ENCODE measurements at places on chromosomes 11 and 22.

GRCh38 chr11:57237204-57237681 is at the start of gene APLNR:
TSS of gene APLNR (minus strand) at chr11:57237250. CDS start at chr11:57237004, 246 bp downstream.
- no peak for ATAC-seq

DNA sequence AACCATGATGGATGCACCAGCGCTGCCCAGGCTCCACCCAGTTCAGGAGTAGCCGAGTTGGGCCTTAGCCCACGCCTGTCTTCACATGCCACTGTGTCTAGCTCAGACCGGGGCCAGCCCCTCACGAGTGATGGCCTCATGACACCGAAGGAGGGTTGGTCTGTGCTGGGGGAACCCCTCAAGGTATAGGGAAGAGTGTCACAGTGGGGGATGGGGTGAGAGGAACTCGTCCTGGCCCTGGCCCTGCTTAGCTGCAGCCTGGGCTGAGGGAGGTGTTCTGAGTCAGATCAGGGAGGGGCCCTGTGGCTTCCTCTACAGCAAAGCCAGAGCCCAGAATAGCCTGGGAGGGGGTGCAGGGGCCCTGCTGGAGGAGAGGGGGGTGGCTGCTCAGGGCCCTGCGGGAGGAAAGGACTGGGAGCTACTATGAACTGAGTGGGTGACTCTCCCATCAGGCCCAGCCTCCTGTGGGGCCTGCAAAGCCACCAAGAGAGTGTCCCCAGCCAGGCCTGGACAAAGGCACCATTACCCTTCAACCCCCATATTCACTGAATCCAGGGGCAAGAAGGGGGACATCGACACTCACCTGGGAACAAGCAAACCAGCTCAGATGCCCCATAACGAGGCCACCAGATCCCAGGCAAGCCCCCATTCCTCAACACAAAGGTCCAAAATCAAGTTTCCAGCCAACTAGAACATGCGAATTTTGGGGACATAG is 41.2 kb downstream of the IGLL5 start:
- peak; percentile 96 for ATAC-seq

GRCh38 chr11:118679483-118679882 is at the start of gene TREH:
TSS of gene TREH (minus strand) at chr11:118679650. CDS start at chr11:118679627, 23 bp downstream.
- no peak for ATAC-seq

GRCh38 chr11:116598556-116598955 is 174.2 kb downstream of the BUD13 start:
- no peak for ATAC-seq
